ENCODE measurements at places on chromosomes 16 and 17.

- no peak for DNase-seq
Observed at GRCh38 chr16:27789595-27790241, 239.8 kb downstream of the KATNIP start.

DNA sequence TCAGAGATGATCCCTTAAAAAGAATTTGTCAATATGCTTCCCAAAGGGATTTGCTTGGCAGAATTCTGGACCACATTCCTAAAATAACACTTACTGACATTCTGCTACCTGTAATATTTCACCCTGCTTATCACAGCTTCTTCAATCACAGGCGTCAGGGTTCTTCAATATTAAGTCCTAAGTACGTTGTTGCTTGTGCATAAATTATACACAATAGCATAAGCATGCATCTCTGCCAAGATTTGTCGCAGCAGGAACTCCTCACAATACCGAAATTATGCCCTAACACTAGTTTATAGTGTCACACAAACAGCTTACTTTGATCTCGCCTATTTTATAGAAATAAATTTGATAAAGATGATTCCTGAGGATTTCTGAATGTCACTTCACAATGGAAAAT, 48.9 kb downstream of the UBE2G1 start:
- DNase-seq = no peak

GRCh38 chr17:68640242-68640989, 39.2 kb upstream of the FAM20A start:
- no peak for DNase-seq

GRCh38 chr17:61337290-61337689, 62.4 kb upstream of the TBX2 start:
- no peak for DNase-seq

- no peak for DNase-seq
Observed at GRCh38 chr17:77478899-77479298, 338.1 kb downstream of the SEC14L1 start.

DNA sequence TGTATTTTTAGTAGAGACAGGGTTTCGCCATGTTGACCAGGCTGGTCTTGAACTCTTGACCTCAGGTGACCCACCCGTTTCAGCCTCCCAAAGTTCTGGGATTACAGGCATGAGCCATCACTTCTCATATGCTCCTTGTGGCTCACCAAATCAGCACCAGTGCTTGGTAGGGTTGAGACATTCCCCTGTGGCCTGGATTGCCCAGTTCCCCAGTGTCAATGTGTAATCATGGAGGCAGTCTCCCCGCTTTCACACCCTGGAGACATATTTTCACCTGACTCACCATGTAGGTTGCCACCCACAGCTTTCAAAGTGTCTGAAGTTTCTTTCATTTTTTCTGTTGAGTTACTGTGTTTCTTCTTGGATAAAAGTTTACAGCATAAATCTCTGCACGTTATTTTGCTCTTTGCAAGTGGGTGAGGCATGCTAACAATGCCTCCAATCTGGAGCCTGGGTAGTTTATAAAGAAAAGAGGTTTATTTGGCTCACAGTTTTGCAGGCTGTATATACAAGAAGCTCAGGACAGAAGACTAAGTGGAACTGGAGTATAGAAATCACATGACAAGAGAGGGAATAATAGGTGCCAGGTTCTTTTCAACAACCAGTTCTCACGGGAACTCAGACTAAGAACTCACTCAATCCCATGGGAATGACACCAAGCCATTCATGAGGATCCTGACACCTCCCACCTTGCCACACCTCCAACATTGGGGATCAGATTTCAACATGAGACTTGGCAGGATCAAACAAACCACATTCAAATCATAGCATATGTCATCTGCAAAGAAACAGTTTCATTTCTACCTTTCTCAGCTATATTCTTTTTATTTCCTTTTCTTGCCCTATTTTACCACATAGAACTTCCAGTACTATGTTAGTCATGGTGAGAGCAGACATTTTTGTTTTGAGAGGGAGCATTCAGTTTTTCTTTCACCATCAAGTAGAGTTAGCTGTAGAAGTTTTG, 113.2 kb downstream of the PHKB start:
- DNase-seq = no peak
